RWPE2 (cell line): ENCODE measurements at places on chromosomes 7 and 10.

DNA sequence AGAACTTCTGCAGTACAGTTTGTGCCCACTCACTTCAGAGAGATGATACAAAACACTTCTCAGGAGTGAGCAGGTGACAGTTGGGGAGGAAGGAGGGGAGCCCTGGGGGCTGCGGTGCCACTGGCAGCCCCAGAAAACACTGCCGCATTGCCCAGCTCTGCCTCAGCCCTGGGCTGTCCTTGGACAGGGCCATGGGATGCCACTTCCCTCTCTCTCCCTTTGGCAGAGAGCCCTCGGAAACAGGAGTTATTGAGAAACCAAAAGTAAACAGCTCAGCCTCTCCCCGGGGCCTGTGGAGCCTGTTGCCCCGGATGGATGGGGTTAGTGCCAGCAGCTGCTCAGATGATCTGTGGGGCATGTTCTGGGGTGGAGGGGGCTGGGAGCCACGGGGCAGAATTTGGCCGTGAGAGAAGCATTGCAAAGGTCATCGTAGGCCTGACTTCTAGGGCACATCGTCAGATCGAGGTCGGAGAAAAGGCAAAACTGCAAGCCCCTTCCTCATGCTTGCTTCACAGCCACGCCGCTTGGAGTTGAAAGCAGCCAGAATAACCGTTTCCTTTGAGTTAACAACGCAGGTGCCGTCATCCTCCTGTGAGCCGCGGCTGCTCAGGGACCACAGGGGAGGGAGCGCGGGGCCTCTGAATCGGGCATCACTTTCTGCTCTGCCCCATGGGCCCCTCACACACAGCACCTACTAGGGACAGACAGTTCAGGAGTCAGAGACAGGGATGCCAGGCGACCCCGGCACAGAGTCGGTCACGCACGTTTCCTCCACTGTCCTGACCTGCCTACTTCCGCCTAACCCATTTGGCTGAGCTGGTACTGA is 256.4 kb downstream of the CAMK1D start:
- DNase-seq: no peak

GRCh38 chr7:51019191-51019844 is 236.6 kb upstream of the GRB10 start:
- DNase-seq: no peak

- no peak for DNase-seq
Observed at GRCh38 chr10:61877887-61878739, 23.4 kb upstream of the ARID5B start.

GRCh38 chr10:37752334-37752875 is 105.0 kb downstream of the ZNF248 start:
- DNase-seq: no peak

GRCh38 chr7:131501930-131502685 is 54.3 kb downstream of the PODXL start:
- no peak for DNase-seq

- no peak for DNase-seq
Observed at GRCh38 chr10:76962851-76963250, 674.8 kb downstream of the KCNMA1 start.

- DNase-seq: no peak
Observed at GRCh38 chr7:146892151-146892550, 775.5 kb downstream of the CNTNAP2 start.
